ENCODE measurements at places on chromosomes 4 and X.
A peak's percentile ranks its signal among the peaks of the same experiment; 100 is the strongest.

DNA sequence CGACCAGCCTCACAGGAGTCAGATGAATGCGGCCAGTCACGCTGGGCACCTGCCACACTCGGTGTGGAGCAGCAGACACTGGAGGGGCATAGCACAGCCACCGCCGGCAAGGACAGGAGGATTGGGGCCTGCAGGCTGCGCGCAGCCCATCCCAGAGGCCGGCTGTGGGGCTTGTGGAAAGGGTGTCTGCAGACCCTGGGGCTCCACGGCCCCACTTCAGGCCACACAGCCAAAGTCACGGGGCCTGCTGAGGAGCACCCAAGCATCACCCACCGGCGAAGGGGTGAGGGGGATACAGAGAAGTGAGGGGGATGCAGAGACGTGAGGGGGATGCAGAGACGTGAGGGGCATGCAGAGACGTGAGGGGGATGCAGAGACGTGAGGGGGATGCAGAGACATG lies 70.1 kb downstream of the FAM53A start:
- DNase-seq: no peak

DNA sequence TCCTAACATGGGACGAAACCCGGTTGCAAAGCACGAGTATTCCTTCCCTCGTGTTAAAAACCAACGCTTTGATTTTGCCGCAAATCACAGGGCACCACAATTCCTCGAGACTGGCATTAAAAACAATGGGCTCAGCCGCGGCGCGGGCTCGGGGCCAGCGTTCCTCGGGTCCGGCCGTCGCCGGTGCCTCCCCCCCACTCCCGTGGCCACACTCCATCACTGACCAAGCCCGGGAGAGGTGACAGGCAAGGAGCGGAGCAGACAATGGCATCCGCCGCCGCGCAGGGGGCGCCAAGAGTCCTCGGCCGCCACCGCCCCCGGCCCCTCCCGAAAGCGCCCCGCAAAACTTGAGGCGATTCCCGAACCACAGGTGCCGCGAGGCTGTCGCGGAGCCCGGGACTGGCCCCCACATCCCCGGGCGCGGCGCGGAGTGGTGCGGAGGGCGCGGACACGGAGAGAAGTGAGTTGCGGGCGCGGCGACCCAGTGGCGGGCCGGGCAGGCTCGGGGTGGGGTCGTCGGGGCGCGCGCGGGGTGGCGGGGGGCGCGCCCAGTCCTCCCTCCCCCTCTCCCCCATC lies 445 bp downstream of the AP1S2 start:
- peak; percentile 22 for DNase-seq

GRCh38 chr4:91302120-91302519 lies 1001.6 kb upstream of the GRID2 start:
- no peak for DNase-seq

- no peak for DNase-seq
Measured at GRCh38 chr4:86256086-86256485, 103.8 kb downstream of the MAPK10 start.

DNA sequence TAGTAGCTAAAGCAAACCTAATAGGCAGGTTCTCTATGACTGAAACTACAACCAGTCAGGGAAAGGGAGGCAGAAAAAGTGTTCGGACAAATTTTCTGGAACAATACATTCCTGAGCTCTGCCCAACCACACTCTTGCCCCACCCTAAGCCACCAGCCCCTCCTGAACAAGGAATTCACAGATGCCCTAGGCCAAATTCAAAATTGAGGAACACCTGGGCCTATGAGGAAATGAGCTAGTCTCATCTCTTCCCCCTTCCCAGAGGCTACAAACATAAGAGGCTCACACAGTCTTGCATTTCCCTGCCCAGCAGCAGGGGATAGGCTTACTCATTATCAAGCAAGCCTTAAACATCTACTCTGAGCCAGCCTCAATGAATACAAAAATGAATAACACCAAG lies 284.7 kb downstream of the ZNF674 start:
- DNase-seq: no peak

- no peak for DNase-seq
Measured at GRCh38 chr4:105059337-105059736, 87.3 kb upstream of the TET2 start.

GRCh38 chrX:45258731-45259402 lies 58.2 kb upstream of the DIPK2B start:
- no peak for DNase-seq

- DNase-seq: no peak
Measured at GRCh38 chr4:41315862-41316261, 59.1 kb downstream of the UCHL1 start.

- DNase-seq: no peak
Measured at GRCh38 chrX:111914398-111915090, 38.6 kb downstream of the TRPC5OS start.

DNA sequence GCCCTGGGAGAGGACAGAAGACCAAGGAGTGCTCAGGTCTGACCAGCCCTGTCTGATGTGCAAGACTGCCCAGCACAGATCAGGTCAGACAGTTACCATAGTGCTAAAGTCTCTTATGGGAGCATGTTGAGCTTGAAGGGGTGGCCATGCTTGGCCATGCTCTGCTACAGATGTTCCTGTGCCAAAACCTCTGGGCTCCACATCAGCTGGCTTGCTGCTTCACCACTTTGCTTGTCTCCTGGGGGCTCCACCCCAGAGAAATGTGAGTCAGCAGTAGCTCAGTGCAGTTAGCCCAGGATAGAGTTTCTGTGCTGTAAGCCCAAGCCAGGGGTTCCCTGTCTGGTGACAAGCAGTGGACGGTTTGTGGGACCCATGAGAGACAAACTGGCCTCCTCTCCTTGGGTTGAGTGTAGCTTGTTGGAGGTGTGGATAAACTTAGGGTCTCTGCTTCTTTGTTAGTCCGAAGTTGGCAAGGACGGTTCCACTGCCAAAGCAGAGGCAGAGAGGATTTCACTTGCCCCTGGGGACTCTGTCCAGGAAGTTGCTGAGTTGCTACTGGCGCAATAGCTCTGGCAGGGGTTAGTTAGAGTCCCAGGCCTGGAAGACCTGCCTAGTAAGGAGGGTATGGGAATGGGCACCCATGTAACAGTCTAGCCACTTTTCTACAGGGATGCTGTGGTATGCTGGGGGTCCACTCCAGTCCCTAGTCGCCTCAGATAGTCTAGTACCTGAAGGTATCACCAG lies 8.7 kb upstream of the TMSB15C start:
- DNase-seq: no peak

GRCh38 chr4:140252141-140252741 lies 98.3 kb upstream of the MAML3 start:
- DNase-seq: peak; percentile 9

DNA sequence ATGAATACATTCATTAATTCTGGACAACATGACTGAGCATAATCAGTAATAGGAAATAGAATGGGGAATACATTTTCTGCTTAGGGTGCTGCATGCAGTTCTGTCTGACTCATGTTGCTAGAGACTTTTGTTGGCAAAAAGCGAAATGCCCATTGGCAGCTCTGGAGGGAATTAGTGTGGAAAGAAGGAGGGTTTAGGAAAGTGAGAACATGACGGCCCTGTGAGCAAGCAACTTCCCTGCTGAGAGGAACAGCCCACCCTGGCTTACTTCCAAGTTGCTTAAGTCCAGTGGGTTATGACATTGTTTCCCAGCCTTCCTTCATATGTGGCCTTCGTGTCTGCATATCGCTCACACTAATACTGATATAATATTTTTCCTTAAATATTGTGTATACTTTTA lies 13.8 kb downstream of the MAD2L1 start:
- no peak for DNase-seq

DNA sequence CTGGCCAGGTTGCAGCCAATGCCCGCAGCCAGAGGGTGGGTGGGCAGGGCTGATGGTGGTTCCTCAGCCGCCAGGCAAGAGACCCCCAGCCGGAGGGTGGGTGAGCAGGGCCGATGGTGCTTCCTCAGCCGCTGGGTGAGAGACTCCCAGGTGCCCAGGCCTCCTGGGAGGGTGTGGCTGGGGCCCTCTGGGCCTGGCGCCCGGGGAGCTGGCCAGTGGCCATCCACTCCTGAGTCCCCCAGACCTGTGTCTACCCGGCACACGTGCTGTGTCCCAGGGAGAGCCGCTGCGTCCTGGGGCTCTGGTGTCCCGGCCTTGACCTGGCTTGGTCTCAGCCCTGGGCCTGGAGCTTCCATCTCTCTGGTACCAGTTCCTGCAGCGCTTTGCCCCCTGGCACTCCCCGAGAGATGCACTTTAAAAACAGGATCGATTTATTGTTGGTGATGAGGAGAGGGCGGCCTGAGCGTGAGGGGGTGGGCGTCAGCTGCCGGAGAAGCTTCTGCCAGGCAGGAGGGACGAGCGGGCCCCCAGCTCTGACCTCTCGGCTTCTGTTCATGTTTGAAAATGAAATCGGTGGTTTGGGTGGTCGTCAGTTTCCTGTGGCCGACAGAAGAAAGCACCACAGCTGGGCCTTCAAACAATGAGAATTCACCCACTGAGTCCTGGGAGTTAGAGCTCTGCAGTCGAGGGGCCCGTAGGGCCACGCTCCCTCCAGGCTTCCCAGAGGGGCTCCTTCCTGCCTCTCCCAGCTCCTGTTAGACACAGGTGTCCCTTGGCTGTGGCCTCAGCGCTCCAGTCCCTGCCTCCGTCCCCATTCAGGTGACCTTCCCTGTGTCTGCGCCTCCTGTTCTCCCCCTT lies 6.5 kb downstream of the DOK7 start:
- no peak for DNase-seq

GRCh38 chr4:101345596-101346350 lies 1.6 kb downstream of the PPP3CA start:
- DNase-seq: peak; percentile 30

- no peak for DNase-seq
Measured at GRCh38 chrX:84729809-84730208, 227.6 kb upstream of the HDX start.

GRCh38 chr4:123405267-123405865 lies 8.8 kb downstream of the SPRY1 start:
- no peak for DNase-seq

- no peak for DNase-seq
Measured at GRCh38 chrX:340641-341423, 22.2 kb upstream of the GTPBP6 start.

DNA sequence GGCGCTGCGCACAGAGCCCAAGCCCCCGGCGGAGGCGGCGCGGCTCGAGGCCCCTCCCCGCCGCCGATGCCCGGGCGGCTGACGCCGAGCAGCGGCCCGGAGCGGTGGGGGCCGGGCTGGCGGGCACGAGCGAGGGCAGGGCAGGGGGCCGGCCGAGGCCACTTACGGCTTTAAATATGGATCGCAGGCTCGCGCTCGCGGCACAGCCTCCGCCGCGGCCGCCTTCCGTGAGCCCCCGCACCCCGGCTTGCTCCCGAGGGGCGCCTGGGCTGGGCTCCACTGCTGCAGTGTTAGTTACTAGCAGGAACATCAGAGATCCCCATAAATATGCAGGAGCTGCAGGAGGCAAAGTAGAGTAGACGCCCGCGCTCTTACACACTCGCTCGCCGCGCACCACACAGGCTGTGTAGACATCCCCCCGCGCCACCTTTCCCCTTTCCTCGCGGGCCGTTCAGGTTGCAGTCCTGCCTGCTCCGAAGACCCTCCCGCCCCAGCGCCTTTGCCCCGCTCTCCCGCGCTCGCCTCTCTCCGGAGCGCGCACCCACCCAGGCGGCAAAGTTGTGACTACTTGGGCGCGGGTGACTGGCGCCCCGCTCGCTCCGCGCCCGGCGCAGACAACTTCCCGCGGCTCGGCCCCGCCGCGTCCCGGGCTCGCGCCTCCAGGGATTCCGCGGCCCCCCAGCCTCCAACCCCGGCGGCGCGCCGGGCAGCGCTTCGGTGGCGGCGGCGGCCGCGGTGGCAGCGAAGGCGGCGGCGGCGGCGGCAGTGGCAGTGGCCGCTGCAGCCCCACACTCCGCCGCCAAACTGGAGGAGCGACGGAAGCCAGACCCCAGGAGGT lies 152.0 kb upstream of the SLC4A4 start:
- peak; percentile 26 for DNase-seq

GRCh38 chrX:15664487-15665444 lies at the start of gene CLTRN:
TSS of gene CLTRN (minus strand) at chrX:15664805. CDS start at chrX:15664775, 30 bp downstream.
- no peak for DNase-seq

GRCh38 chr4:137124278-137124932 lies 407.9 kb downstream of the PCDH18 start:
- DNase-seq: no peak

GRCh38 chrX:940691-941090 lies 271.8 kb downstream of the CRLF2 start:
- no peak for DNase-seq

GRCh38 chrX:13469963-13470684 lies 99.3 kb upstream of the EGFL6 start:
- DNase-seq: no peak
